ENCODE measurements at places on chromosomes 5 and 9.

GRCh38 chr9:112012026-112012902 lies 115.7 kb downstream of the UGCG start:
- DNase-seq: no peak

DNA sequence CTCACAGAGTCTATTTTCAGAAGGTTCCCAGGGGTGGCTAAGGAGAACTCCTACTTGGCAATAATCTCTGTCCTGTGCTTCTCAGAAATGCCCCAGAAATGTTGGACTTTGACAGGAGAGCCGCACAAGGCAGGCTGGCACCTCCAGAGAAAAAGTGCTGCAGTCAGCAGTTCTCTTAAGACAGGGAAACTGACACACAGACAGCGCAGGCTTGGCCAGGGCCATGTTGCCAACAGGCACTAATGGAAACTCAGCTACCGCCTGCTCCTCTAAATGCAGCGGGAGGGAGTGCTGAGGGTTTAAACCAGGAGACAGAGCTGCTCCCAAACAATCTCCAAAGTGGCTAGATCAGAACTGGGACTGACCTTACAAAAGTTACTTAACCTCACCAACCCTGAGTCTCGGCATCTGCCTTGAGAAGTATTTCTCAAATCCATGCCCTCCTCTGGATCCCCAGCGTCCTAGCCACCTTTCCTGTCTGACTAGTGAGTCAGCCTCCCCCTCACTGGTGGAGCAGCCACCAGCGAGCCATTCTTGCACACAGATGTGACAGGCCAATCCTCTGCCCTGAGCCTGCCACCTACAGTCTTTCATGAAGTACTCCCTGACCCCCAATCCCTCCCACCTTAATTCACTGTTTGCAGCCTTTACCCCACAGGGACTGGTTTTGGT lies 186.4 kb downstream of the CDK5RAP2 start:
- DNase-seq: peak; percentile 38

DNA sequence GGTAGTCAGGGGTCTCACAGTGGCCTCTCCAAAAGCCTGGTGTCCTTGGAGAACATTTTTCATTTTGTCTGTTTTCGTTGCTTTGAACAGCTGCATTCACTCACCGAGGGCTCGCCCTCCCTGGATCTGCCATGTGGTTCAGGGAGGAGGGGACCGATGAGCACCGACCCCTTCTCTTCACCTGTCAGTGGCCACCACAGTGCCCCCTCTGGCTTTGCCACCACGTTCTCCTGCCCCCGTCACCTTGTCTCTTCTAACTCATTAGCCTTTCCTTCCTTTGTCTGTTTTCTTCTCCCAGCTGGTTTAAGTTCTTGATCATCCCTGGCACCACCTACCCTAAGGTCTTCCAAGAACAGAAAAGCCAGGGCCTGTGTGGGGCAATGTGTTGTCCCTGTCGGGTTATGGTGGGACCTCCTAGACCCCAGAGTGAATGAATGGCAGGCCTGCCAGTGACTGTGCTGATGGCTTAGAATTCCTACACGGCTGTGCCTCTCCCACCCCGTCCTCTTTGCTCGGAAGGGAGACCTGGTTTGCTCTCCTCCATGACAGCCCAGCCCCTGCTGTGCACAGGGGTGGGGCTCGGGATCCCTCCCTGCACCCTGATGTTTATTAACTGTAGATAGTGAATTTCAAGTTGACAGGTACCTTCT lies 90.0 kb downstream of the ANKRD33B start:
- DNase-seq: no peak

- DNase-seq: no peak
These were observed 52.4 kb downstream of the RFX3 start for GRCh38 chr9:3473405-3473804.

DNA sequence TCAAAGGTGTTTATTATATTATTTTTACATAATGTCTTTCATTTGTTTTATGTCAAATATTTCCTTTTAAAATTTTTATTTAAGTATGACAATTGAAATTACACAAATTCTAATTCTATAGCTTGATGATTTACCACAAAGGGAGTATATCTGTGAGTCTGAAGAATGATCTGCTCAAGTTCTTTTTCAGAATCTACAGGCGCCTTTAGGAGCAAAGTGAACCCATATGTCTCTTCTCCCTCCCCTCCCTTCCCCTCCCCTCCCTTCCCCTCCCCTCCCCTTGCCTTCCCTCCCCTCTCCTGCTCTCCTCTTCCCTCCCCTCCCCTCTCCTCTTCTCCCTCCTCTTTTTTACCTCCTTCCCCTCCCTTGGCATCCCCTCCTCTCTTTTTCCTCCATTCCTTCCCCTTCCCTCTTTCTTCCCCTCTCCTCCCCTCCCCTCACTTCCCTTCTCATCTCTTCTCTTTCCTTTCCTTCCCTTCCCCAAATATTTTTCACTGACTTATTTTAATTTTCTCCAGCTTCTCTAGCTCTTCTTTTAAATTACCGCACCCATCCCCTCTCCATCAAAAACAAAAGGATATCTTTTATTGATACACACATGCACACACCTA lies 495.3 kb upstream of the PIK3R1 start:
- DNase-seq: no peak

DNA sequence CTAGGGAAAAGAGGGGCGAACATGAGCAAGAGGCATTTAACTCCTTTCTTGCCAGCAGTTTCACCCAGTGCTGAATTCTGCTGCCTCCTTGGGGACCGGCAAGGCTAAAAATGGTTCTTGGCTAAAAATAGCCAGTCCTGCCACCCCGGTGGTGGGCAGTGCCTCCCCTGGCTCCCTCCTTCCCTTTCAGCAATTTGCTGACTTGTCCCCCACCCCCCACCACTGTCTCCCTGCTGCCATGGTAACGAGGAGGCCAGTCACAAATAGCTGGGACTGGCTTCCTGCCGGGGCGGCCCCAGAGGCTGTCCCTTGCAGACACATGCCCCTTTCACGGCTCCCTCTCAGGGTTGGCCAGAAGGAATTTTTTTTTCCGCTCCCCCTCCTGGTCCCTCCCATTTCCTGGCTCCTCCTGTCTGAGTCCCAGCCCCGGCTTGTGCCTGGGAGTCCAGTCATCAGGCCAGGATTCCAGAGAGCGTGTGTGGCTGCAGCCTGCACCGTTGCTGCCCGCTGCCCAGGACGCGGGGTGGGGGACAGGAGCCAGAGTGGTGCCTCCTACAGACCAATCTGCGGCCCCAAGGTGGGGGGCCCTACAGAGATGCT lies 130.3 kb downstream of the RGS3 start:
- DNase-seq: peak; percentile 96

DNA sequence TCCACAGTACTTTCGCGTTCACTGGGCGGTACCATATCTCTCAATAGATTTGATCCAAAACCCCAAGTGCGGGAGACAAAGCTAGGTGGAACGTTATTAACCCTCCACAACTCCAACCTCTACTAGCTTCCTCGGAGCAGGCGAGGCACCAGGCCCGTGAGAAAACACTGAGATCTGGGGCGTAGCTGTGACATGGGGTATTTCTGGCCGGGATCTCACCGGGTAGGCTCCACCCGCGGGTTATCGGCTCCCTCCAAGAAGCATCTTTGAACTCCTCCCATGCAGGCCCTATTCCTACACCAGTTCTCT lies 350 bp upstream of the SLC25A46 start:
- DNase-seq: no peak

- DNase-seq: no peak
These were observed 94.1 kb downstream of the RXRA start for GRCh38 chr9:134420281-134420845.

GRCh38 chr5:103119070-103119764 lies 721 bp downstream of the GIN1 start:
- no peak for DNase-seq

DNA sequence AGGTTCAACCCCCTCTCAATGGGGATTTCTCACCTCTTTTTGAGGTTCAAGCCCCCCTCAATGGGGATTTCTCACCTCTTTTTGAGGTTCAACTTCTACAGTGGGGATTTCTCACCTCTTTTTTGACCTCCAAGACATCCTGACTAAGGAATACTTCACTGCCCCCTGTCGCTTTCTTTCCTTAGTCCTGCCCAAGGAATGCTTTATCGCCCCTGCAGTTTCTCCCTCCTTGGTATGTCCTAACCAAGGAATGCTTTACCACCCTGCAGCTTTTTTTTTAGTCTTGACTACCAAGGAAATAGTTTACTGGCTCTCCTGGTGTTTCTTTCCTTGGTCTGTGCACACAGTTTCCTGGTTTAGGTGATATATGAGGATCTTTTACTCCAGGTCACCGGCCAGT lies 9.6 kb upstream of the IRGM start:
- DNase-seq: no peak

DNA sequence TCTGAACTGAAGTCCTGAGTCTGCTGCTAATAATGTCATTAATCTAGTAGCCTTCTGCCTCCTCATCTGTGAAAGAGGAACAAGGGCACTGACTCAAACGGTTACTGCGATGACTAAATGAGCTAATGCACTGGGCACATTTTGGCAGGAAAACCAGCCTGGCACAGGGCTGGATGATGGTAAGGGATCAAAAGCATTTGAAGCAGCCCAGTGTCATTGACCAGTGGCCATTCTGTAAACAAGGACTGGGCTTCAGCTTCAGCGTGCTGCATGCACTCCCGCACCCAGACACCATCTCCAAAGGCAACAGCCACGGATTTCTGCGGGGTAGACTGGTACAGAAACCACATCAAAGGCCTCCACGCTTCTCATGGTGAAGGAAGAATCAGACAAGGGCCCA lies 8.0 kb downstream of the GCNT4 start:
- no peak for DNase-seq

DNA sequence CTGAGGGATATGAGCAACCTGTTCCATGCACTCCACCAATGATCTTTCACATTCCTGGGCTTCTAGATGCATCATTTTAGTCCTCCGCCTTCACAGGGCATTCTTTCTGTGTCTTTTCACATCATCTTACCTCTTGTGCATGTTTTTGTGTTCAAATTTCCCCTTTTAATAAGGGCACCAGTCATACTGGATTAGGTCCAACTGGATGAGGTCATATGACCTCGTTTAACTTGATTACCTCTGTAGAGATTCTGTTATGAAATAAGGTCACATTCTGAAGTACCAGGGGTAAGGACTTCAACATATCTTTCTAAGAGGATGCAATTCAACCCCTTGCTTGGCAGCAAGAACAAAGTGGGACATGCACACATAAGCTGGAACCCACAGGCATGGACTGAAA lies 335.3 kb upstream of the TLE4 start:
- DNase-seq: no peak
